Activated naive CD8-positive, alpha-beta T cell treated with anti-CD3 and anti-CD28 coated beads for 36 hours (primary cell): ENCODE measurements at places on chromosomes 4 and X. TPM values are rescaled to one million over a fixed set of nuclear protein-coding genes. Genes with fewer than 3 reads are reported as not detected.

Gene ENPEP
- not detected for total RNA-seq

Gene NIPAL1
- 1.8 TPM for total RNA-seq

Gene DUSP21
- not detected for total RNA-seq

Gene STK32B
- total RNA-seq, result not detected

Gene LRPAP1
- total RNA-seq, result 61.2 TPM

DNA sequence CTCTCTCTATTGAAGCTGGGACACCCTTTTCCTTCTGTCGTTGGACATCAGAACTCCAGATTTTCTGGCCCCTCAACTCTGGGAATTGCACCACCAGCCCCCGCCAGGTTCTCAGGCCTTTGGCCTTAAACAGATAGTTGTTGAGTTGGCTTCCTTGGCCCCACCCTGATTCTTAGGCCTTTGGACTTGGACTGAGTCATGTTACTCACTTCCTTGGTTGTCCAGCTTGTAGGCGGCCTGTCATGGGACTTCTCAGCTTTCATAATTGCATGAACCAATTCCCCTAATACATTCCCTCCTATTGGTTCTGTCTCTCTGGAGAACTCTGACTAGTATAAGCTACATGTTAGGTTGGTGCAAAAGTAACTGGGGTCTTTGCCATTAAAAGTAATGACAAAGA is 195.7 kb downstream of the GPAT3 start:
- no peak for DNase-seq

GRCh38 chrX:57771689-57772088 is 91.6 kb upstream of the NLRP2B start:
- no peak for DNase-seq

DNA sequence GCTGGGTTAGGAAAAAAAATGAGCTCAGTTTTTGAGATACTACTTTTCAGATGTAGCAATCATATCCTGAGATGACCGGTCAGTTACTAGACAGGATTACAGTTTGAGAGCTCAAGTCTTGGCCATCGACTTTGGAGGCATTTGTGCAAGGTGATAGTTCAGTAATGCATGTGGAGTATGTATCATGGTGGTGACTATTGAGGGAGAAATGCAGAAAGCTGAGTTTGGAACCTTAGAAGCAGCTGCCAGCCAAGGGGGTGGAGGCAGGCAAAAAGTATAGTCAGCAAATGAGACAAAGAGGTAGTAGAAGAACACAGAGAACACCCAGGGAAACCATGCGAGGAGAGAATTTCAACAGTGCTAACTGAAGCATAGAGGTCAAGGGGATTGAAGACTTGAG is 48.7 kb upstream of the SLC4A4 start:
- no peak for DNase-seq

DNA sequence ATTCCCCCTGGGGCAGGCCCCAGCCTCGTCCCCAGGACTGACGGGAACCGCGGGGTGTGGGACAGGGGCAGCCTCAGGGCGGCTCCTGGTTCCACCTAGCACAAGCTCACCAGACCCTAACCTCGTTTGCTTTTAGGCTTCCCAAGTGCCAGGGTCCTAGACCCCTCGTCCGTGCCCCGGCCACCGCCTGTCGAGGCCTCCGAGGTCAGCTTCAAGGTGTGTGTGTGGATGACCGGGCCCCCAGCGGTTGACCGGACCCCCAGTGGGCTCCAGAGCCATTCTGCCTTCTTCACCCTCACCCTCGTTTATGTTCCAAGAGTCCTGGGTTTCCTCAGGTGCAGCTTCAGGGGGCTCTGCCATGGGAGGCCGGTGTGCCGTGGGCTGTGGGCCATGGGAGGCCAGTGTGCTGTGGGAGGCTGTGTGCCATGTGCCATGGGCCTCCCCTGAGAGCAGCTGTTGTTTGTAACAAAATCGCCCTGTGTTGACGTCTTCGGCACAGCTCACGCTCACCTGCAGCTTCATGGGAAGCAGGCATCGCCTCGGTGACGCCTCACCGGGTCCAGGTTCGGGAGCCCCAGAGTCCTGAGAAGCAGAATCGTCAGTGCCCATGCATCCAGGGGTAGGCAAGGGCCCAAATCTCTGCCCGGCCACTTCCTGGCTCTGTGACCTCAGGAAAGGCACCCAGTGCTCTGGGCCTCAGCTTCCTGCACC is 43.0 kb upstream of the HMX1 start:
- no peak for DNase-seq

DNA sequence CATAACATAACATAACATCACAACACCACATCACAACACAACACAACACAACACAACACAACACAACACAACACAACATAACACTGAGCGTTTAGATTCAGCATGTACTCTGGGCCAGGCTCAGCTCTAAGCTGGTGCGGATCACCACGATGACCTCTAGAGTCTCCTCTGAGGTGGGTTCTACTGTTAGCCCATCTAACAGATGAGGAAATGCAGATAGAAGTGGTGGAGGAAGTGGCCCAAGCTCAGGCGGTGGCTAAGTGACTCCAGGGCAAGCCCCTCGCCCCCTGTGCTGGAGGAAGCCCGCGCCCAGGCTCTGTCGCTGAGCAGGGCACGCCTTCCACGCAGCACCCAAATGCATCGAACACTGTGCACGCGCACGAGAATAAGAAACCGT is 45.3 kb upstream of the CDKN2AIP start:
- DNase-seq, result no peak

GRCh38 chr4:134078230-134078914 is 123.2 kb downstream of the PABPC4L start:
- DNase-seq, result no peak

GRCh38 chr4:5524446-5525299 is 183.7 kb downstream of the EVC2 start:
- DNase-seq, result no peak

DNA sequence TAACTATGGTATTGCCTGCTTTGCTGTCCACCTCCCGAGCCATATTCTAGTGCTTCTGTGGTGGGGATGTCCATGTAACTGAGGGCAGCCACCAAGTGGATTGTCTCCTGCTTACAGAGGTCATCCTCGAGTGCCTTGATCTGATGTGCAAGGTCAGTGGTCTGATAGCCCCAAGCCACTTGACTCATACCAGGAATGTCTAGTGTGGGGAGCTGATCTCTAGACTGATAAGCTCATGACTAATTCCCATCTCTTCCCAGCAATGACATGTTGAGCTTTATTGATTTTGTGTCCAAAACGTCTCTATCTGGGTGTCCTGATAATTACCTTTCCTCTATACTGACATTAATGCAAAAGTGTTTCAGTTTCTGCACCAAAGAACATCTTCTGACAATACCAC is 168.4 kb upstream of the WDR1 start:
- DNase-seq, result no peak

DNA sequence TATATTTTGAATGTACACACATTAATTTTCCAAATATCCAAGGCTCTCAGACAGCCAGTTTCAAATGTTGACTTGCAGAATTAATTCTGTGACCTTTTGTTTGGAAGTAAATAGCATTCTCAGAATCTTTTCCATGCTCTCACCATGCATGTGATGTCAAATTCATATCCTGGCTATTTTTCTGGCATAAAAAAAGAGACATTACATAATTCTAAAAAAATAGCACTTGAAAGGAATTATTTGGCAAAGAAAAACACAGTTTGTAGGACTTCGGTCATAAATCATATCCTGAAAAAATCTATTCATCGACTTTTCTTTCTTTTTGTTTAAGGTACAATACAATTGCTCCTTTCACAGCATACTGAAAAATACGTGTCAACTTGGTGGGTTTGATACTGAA is 111.2 kb downstream of the GLRA3 start:
- no peak for DNase-seq
